RCC 7860 (cell line): ENCODE measurements at places on chromosomes 3 and 15.

GRCh38 chr3:114827495-114827894 lies 319.6 kb downstream of the ZBTB20 start:
- peak; percentile 39 for DNase-seq

GRCh38 chr3:42900226-42901072 lies 5.5 kb upstream of the ZNF662 start:
- DNase-seq, result no peak

DNA sequence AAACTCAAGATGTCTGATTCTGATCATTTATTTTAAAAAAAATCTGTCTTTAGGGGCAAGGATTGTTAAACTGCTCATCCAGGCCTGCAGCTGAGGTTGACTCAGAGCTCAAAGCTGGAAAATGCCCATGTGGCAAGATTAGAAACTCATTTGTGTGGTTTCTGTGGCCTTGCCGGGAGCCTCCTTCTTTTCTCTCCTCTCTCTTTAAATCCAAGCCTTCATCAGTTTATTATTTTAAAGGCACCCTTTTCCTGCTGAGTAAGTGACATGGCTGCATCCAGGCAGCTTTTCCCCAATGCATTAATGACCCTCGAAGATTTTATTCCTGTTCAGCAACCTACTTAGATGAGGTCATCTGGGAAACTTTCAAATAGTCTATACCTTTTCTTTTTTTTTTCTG lies 221.3 kb upstream of the CDIN1 start:
- DNase-seq, result peak; percentile 62

DNA sequence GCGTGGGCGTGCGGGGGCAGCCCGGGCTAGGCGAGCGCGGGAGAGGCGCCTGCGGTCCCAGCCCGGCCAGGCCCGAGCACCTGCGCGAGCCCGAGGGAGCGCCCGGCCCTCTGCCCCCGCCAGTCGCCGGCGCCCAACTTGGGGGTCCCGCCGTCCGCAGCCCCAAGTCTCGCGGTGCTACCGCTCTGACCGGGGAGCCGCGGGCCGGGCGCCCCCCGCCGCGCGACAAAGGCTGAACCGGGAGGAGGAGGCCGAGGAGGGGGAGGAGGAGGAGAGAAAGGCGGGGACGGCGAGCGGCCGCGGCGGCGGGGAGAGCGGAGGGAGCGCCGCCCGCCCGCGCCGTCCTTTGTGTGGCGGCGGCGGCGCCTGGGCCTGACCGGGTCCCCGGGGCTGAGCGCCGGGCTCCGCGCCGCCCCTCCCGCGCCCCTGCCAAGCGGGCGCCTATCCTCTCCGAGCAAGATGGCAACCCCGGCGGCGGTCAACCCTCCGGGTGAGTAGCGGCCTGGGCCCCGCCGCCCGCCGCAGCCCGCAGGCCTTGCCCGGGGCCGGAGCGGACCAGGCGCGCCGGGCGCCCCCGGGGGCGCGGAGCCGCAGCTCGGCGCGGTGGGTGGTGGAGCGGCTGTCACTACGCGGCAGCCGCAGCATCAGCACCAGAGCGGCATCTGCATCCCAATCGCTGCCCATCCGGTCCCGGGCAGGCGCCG lies at the start of gene ARNT2:
Gene ARNT2 (plus strand): TSS at position 326 of the 704 bp plus-strand sequence. CDS start 134 bp downstream, at position 460.
- no peak for DNase-seq

- DNase-seq, result no peak
Observed at GRCh38 chr3:114114719-114115118, 58.2 kb downstream of the QTRT2 start.

DNA sequence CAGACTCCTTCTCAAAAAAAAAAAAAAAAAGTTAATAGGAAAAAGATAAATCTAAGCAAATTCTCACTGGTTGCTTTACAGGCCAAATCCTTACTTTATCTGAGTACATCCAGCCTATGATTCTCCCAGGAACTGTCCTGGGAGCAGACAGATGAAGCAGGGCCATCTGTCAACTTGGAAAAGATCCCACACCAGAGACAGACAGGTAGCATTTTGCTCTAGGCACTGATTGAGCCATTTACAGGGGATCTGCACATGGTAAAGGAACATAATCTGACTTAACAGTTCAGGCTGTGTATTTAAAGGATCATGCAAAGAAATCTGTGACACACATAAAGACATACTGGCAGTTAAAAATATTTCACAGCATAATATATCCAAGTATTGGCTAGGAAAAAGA lies 1006.5 kb downstream of the TBL1XR1 start:
- DNase-seq, result no peak

- DNase-seq, result peak; percentile 19
Observed at GRCh38 chr3:71064291-71064955, 519.1 kb downstream of the FOXP1 start.

DNA sequence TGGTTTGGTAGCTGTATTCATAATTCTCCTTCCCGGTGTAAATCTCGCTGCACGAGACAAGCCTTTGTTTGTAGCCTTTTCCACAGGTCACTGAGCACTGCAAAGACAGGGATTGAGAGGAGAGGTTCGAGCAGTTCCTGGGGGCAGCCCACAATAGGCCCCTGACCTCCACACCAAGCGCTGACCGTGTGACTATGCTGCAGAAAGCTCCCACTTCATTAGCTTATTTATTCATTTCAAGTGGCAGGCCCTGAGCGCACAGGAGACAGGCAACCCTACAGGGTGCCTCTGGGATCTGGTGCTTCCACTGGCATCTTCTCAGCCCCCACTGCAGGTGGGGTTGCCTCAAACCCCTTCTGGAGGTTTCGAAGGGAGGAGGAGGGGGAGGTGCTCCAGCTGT lies 140.9 kb downstream of the ADAMTS9 start:
- no peak for DNase-seq

GRCh38 chr3:84820906-84821305 lies 137.9 kb upstream of the CADM2 start:
- no peak for DNase-seq

- peak; percentile 70 for DNase-seq
Observed at GRCh38 chr15:62306851-62307504, 141.9 kb upstream of the C2CD4B start.

GRCh38 chr3:64685800-64686445 lies 1.9 kb downstream of the ADAMTS9 start:
- peak; percentile 87 for DNase-seq

DNA sequence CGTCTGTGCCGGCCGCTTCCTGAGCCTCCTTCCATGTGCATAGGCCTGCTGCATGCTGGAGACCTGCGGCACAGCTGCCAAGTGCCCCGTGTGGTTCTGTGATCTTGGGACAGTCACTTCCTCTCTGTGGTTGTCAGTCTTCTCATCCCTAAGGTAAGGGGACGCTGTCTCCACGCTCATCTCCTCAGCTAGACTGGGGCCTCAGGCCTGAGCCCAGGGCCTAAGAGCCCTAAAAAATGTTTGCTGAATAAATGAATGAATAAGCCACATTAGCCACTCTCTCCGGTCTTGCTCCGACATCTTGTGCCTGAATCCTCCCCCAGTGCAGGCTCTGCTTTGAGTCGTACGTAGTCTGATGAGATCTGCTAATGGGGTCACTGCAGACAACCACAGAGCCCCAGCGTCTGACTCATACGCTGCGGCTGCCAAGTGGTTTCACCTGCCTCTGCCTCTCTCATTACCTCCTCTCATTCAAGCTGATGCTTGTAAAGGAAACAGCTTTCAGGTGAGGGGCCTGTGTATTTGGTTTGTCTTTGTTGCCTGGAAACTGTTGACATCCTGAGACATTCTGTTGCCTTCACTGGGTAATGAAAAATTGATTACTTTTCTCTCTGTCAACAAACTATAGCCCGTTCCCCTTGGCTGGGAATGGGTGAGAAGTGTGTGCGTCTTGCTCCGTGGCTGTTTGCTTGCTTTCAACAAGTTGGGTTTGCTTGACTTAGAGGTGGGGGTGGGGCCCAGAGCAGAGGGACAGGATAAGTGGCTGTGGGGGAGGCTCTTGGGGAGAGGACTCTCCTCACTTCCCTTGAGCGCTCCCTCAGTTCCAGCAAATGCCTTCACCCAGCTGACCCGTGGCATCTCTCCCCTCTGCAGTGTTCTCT lies 15.9 kb downstream of the RPLP1 start:
- DNase-seq, result peak; percentile 80

GRCh38 chr3:145692751-145693150 lies 468.2 kb downstream of the PLOD2 start:
- no peak for DNase-seq

DNA sequence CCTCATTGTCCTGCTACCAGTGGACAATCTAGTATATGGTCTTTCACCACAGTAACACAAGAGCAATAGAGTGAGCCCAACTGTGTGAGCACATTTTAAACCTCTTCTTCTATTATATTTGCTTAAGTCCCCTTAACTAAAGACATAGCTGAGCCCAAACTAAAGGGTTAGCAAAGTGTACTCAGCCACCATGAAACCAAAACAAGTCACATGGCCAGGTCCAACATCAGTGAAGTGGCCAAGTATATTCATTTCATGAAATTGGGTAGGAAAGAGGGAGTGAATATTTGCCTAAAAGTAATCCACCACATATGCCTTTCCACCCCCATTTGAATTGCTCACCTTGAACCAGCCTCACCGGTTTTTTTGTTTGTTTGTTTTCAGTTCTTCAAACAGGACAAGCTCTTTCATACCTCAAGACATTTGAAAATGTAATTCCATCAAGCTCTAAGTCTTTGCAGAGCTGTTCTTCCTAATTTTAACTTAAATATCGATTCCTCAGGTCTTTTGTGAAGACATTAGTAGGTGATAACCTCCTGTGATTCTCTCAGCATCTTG lies 327.0 kb upstream of the SEMA6D start:
- DNase-seq, result no peak

DNA sequence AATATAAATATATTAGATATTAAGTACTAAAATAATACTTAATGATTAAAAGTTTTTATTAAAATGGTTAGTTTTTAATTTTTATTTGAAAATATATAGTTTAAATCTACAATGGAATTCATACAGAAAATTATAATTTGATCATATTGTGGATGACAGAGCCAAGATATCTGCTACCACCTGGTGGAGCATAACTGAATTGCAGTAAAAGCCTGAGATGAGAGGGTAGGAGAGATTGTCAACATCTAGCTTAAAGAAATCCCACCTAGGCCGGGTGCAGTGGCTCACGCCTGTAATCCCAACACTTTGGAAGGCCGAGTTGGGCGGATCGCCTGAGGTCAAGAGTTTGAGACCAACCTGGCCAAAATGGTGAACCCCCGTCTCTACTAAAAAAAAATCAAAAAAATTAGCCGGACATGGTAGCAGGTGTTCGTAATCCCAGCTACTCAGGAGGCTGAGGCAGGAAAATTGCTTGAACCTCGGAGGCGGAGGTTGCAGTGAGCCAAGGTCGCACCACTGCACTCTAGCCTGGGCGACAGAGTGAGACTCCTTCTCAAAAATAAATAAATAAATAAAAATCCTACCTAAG lies 25.1 kb upstream of the CSTA start:
- DNase-seq, result peak; percentile 35

DNA sequence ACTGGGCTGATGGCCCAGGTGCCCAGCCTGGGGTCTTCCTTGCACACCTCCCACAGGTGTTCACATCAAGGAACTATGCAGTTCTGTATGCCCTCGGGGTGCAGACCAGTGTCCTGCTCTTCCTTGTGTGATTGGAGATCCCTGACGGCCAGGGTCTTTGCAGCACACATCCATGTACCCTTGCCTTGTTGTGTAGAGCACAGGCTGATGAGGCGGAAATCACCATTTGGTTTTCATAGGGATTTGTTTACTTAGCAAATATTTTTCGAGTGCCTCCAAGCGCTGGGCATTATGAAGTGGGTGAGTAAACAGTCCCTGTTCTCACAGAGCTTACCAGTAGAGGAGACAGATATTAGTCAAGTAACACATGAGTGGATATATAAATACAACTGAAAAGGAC lies 209.3 kb upstream of the UMPS start:
- no peak for DNase-seq

DNA sequence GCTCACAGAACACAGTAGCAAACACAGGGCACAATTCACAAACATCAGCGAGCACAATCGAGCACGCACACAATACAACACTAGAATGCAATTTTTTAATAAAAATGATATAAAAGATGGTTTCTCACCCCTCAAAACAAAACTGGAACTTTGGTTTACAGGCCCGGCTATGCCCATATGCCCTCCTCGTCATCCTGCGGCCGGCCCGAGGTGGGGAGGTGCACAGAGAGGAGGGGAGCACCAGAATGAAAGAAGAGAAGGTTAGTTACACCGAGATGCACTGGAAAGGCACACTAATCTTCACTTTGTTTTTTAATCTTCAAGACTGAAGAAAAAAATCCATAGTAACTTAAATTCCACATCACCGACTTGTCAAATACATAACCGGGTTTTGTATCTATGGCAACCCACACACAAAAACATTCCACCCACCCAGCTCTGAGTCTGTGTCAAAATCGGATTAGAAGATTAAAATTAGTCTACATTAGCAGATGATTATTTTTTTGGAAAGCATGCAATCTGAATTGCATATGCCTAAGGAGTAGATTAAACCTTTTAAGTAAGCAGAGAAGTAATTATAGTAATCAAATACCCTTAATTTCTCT lies 196.7 kb upstream of the WNT5A start:
- no peak for DNase-seq

GRCh38 chr3:154540950-154541604 lies 111.1 kb upstream of the GPR149 start:
- no peak for DNase-seq

DNA sequence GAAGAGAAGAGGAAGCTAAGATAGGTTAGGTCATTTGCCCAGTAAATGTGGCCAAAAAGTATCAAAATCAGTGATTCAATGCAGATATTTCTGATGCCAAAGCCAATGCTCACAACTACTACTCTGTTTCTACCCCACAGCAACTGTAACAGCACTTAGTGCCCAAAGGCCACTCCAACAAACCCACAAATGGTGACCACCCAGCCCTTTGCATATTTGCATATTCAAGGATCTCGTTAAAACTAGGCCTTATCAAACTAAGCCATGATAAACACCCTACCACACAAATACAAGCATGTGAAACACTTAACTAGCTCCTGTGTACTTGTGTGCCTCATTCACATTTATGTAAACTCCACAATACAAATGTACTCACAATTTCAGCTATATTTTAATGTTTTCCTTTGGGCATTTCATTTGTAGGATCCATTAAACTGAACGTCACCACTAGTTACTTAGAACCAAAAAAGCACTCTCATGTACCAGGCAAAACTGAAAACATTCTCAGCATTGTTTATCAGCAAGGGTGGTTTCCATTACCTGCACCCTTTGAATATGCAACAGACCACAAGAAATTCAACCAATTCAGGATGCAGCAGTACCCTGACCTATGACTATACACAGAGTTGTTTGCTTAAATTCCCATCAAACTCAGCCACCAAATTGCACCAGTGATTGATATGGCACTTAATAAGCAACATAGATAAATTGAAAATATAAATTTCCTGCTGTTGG lies 111.2 kb upstream of the STT3B start:
- no peak for DNase-seq

GRCh38 chr15:78249131-78249530 lies 14.8 kb upstream of the ACSBG1 start:
- no peak for DNase-seq

GRCh38 chr3:53495520-53496391 lies 1.3 kb downstream of the CACNA1D start:
- no peak for DNase-seq
